Anterior cingulate cortex (tissue), 58 donors: ENCODE measurements at places on chromosomes 7 and 10.

DNA sequence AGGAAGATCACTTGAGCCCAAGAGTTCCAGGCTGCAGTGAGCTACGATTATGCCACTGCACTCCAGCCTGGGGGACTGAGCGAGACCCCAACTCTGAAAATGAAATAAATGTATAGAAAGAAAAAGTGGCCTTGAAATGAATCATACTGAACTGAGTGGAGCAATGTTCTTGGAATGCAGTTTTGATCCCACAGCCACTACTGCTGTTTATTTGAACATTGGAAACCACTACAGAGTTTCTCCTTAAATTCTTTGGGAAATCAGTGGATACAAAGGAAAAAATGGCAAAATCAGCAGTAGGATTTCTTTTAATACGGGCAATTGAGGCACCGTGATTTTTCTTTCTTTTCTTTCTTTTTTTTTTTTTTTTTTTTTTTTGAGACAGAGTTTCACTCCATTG is 637.4 kb downstream of the GALNT17 start:
- no peak for DNase-seq

GRCh38 chr7:1271656-1272055 is 39.0 kb downstream of the UNCX start:
- no peak for DNase-seq

DNA sequence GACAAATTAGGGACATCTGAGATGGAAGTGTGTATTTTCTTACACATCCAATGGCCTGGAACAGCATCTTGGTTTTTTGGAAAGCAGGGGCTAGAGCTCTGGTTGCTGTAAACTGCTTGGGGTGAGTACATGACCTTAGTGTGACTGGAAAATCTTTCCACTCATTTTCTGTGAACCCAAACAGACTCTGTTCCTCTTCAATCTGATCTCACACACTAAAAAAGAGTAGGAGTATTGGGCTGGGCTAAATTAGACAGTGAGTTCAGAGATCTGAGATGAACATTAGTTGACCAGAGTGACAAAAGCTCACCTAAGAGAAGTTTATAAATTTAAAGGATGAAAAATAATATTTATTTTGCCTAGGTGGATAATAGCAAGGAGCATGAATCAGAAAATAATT is 59.2 kb downstream of the OR13A1 start:
- no peak for DNase-seq

DNA sequence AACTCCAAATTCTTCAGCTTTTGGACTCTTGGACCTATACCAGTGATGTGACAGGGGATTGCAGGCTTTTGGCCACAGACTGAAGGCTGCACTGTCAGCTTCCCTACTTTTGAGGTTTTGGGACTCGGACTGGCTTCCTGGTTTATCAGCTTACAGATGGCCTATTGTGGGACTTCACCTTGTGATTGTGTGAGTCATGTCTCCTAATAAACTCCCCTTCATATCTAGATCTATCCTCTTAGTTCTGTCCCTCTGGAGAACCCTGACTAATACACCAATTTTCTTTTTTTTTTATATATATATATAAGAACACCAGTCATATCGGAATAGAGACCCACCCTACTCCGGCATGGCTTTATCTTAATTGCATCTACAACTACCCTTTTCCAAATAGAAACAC is 166.8 kb downstream of the ETV1 start:
- no peak for DNase-seq

GRCh38 chr7:26638140-26638539 is 226.2 kb downstream of the SKAP2 start:
- DNase-seq: no peak
